LHCN-M2 (cell line): ENCODE measurements at places on chromosomes 1 and 21.

GRCh38 chr1:9699361-9699760 is 47.8 kb downstream of the PIK3CD start:
- no peak for DNase-seq

DNA sequence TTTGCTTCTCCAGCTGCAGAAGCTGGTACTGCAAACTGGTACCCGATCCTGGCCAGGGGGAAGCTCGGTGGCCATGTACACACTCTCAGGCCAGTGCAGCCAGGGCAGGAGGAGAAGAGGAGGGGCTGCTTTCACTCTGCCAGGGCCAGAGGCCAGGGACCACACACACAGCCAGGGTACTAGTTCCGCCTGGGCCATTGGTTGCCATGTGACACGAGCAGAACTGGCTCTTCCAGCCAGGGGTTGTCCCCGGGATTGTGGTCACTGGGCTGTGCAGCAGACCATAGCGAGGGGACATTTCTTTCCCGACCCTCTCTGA is 3.7 kb upstream of the SHISAL2A start:
- no peak for DNase-seq

DNA sequence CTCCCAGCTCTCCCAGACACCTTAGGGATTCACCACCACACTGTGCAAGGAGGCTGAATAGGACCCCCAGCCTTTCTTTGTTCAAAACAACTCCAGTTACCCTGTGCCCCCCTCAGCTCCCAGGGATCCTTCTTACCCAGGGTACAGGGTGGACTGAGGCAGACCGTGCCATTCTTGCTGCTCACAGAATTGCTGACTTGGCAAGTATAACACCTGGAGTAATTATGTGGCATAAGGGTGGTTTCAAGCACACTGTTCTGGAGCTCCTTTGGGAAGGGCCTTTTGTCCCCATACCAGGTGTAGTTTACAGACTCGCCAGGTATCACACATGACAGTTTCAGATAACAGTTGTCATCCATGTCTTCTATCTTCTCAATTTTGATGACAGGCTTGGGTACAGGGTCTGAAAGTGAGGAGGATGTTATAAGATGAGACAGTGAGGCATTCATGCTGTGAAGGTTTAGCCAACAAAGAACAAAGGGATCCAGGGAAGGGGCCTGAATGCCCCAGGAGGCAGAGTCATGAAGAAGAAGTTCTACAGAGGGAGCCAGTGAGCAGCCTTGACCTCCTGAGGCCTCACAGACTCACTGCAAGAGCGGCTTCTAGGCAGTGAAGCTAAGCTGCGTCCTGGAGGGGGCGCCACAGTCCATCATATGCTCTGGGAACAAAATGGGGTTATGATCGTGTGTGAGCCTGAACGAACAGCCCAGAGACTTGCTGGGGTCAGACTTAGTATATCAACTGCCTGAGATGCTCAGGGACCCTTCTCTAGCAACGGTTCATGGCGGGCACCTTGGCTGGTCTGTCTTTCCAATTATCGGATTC is 30.3 kb downstream of the CD48 start:
- peak; percentile 45 for DNase-seq

GRCh38 chr1:241266121-241266520 is 90.9 kb downstream of the RGS7 start:
- DNase-seq: no peak

GRCh38 chr1:156386949-156387869 is 18.2 kb downstream of the RHBG start:
- DNase-seq: no peak

GRCh38 chr1:10188133-10188650 is 22.2 kb upstream of the KIF1B start:
- no peak for DNase-seq

- DNase-seq: peak; percentile 89
Observed at GRCh38 chr1:59481881-59482505, 185.1 kb downstream of the FGGY start.

DNA sequence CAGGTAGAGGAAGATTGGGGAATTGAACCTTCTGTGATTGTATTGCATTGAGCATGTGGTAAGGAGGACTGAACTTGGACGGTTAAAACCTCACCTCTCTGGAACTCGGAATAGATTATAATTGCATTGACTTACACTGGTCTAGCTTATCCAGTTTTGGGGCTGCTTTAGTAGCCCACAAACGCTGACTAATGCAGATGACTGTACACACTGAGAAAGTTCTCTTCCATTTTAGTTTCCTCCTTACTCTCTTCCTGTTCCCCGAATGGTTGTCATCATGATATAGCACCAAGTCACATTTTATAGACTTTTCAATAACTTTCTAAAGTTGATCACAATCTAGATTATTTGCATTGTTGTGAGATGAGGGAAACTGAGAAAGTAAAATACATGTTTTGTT is 78.2 kb downstream of the NFIA start:
- peak; percentile 49 for DNase-seq

DNA sequence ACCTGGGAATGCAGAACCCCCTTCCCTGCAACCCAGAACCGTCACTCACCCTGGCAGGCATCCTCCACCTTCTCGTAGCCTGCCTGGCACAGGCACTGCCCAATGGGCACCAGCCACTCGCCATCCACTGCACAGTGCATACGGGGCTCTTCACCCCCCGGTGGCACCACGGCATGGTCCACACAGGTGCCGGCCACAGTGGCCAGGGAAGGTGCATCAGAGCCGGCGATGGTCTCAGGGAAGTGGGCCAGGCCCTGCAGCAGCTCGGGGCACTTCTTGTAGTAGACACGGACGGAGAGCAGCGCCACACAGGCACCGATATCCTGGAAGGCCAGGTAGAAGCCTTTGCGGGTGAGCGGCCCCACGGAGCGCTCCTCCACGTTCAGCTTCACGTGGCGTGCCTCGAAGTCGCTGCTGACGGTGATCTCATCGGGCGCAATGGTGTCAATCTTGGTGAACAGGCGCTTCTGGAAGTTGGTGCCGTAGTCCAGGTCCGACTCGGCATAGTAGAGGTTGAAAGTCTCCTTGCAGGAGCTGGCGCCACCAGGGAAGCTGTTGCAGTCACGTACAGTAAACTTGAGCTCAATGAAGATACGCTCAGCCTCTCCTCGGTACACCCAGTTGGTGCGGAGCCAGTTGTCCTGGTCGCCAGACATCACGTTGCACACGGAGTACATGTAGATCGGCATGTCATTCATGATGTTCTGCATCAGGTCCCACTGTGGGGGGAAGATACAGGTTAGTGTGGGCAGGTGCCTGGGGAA is 7.4 kb downstream of the EPHA2 start:
- DNase-seq: no peak

- peak; percentile 21 for DNase-seq
Observed at GRCh38 chr1:86205741-86206140, 49.2 kb upstream of the COL24A1 start.

GRCh38 chr1:198846556-198846955 is 207.7 kb downstream of the PTPRC start:
- no peak for DNase-seq

DNA sequence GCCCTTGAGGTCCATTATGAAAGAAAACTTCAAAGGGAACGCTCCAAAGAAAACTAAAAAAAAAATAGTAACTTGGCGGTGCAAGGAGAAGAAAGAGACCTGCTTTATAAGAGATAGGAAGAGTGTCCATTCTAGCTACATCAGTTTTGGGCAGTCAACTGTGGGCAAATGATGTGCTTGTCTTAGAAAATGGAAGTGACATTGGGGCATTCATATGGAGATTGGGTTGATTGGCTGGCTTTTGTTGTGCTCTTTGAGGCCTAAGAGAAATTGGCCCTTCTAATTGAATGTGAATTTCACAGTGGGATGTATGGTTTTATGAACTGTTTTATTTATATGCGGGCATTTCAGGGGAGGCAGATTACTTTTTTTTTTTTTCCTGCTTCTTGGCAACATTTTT is 13.2 kb downstream of the PPP1R12B start:
- no peak for DNase-seq

GRCh38 chr1:22366346-22366745 is 85.3 kb upstream of the ZBTB40 start:
- DNase-seq: no peak

- DNase-seq: peak; percentile 88
Observed at GRCh38 chr1:41359211-41360073, 1.8 kb upstream of the FOXO6 start.

DNA sequence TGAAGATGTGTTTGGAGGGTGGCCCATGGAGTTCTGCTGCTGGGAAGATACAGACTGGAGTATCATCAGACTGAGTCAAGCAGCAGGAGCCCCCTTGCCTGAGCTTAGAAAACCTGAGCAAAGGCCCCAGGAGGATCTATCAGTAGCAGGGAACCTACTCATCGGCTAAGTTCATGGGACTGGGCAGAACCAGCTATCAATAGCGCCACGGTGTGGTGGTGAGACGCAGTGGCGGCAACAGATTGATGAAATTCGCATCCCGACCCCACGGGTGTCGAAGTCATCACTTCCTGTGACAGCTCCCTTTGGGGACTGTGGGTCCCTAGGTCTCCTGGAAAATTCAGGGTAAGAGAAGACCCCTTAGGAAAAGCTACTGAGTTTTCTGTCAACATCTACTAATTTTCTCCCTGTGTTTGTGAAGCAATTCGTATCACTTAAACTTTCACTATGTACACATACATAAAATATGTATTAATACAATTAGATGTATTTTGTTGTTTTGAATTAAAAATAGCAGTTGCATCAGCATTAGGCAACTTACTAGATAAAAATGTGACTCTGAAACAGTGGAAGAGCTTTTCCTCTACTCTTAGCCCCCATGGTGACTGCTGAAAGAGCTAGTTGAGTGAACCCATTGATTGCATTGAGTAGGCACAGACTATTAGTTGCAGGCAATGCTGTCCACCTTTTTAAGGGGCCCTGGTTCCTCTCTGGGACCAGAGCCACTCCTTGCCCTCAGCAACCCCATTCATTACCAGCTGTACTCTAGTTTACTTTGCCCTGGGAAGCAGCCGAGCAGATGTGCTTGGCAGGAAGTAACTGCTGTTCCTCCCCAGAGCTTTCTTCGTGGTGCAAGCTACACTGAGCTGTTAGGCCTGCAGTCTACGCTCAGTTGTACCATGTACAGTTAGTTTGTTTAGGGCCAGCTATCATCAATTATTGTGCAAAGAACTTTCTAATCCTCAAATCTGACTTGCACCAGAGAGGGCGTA is 7.3 kb upstream of the CACNA1S start:
- DNase-seq: peak; percentile 35

DNA sequence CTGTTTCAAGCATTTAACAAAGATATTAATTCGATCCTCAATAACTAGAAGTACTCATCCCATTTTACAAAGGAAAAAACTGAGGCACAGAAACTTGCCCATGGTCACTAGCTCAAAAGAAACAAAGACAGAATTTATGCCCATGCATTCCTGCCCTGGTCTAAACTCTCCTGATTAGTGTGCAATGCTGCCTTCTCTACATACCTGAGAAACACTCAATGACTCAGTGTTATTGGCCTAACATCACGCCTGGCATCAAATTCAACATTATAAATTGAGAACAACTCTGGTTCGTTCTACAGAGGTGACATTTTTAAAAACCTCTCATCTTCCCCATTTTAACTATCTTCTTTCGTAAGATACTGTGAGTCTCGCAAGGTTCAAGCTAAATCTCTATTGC is 5.2 kb downstream of the APP start:
- DNase-seq: no peak

DNA sequence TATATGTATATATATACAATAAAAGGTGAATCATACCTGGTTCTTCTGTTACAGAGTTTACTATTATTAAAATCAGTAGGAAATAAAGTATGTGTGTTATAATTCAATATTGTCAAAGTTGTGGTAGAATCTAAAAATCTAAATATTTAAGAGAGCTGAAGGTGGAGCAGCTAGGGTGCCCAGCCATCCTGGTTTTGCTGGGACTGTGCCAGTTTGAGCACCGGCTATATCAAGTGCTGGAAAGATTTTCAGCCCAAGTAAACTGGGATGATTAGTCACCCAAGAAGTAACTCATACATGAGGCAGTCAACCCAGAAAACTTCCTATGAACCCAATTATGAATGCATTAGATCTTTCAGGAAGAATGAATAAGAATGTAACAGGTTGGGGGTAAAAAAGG is 16.9 kb upstream of the KRTAP19-5 start:
- DNase-seq: no peak

GRCh38 chr1:230725256-230726012 is 11.5 kb upstream of the AGT start:
- DNase-seq: no peak

DNA sequence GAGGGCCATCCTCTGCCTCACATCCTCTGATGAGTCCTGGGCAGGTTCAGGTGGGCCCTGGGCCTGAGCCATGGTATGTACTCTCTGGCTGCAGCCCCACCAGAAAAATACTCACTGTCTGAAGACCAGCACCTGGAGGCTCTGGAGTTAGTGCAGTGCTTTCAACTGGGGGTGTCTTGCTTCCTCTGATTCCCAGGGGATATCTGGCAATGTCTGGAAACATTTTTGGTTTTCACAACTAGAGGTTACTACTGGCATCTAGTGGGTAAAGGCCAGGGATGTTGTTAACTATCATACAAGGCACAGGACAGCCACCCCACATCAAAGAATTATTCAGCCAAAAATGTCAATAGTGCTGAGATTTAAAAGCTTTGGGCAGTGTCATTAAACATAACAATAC is 152.7 kb downstream of the HIVEP3 start:
- no peak for DNase-seq

DNA sequence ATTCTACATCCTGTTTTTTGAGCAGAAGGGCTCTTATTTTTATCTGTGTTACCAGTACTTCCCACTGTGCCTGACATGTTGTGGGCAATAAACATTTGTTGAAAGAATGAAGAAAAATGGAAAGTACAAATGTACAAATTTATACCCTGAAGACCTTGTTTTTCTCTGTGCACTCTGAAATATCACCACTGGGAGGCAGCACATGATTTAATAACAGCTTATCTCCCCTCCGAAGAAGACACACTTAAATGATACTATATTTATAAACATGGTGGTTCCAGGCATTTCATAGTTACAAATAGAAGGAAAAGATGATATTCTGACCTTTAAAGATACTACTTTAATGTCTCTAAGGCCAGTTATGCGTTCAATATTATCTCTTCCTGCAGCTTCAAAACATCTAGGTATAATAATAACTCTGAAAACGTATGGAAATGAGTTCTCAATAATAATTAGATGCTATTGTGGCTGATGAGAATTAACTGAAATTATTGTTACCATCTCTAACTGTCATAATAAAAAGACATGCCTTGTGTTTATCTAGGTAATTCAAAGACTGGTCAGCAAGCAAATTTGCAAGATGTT is 12.8 kb downstream of the DYNLT5 start:
- DNase-seq: peak; percentile 63

GRCh38 chr1:228168563-228169270 is 3.1 kb downstream of the IBA57 start:
- no peak for DNase-seq

DNA sequence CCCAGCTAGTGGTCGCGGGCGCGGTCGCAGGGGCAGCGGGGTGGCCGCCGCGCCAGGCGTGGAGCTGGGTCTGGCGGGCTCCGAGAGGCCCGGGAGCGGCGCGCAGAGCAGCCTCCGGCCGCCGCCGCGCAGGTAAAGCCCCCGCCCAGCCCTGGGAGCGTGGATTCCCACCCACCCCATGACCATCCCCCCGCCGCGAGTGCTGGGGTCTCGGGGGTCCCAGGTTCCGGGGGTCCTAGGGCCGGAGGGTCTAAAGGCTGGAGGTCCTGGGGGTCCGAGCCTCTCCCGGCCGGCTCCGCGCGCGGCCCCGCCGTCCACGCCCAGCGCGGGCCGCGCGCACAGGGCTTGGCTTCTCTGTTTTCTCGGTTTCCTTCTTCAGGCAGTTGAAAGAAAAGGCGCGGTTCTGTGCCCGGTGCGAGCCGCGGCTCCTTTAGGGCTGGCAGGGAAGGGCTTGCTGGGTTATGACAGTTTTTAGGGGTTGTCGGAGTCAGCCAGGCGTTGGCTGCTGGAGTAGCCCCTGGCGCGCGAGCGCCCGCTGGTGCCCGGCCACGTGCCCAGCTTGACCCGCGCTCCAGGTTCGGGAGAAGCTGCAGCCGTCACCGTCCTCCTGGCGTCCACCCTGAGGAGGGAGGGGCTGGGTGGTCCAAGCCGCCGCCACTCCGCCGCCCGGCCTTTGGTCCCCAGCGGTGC is 359 bp downstream of the LRRC3 start:
- no peak for DNase-seq
